ENCODE measurements at places on chromosomes 16 and 17.

DNA sequence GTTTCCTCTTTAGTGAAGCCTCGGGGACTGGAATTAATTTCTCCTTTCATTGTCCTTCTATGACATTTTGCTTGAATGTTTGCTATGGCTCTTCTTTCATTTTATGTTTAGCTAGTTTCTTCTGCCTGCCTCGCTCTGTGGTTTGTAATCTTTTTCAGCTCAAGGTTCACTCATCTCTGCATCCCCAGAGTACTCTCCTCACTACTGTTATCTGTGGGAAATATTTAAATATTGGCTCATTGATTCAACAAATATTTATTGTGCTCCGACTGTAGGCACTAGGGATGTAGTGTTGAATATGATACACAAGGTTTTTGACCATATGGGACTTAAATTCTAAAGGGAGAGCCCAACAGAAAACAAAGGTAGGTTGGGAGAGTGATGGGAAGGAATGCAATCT lies 195.9 kb downstream of the PHKB start:
- no peak for DNase-seq

DNA sequence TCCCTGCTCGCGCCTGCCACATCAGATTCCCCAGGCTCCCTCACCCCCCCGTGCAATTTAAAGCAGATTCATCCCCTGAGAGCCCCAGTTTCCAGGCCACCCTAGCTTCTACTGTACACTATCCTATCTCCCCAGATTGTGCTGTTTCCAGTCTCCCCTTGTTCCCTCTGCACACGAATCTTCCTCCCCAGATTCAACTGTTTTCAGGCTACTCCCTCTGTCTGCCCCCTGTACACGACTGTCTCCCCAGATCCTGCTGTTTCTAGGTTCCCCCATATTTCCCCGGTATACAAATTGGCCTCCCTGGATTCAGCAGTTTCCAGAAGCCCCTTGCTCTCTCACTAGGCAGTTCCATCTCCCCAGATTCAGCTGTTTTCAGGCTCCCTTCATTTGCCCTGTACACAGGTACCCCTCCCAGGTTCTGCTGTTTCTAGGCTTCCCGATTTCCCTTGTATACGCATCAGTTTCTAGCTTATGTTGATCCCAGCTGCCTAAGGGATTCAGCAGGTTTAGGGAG lies 22.9 kb downstream of the COPZ2 start:
- no peak for DNase-seq

DNA sequence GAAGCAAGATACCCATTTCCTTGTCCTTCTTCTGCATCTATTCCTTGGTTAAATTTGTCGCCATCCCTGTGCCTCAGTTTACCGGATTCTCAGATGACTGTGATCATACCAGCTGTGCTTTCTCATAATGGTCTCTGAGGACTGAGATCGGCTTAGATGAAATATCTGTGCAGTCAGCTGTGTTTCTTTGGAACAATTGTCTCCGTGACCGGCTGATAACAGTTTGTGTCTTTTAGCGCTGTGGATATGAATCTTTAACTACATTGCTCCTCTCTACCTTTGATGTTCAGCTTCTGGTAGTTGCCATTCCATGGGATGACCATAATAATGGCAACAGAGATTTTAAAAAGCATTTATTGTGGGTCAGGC lies 473 bp downstream of the FTO start:
- no peak for DNase-seq

- DNase-seq = peak; percentile 14
Measured at GRCh38 chr16:81524382-81524781, 79.8 kb downstream of the CMIP start.

GRCh38 chr17:46876353-46876887 lies 25.0 kb downstream of the WNT9B start:
- no peak for DNase-seq

DNA sequence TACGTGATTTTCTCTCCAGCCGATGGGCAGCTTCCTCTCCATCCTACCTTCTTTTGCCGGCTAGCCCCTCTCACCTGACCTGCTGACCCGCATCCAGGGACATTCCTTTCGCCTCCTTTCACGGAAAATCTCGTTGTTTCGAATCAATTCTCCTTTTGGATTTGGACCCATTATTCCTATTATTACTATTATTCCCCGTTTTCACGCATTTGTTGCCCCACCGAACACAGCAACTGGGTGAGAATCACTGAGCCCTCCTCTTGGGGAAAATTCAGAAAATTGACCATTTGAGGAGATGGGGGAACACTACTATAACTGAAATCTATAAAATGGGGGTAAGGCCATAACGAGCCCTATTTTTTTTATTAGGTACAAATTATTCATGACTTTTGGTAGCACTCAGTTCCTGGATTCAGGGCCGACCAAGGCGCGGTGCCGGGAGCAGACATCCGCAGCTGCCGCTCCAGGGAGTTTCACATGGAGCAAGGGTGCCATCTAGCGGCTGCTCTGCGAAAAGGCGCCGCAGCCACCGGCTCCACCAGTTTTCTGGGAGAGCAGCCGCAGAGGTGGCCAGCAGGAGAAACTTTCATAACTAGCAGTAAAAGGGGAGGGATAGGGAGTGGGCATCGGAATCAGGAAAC lies 3.3 kb upstream of the HOXB8 start:
- DNase-seq = peak; percentile 79

DNA sequence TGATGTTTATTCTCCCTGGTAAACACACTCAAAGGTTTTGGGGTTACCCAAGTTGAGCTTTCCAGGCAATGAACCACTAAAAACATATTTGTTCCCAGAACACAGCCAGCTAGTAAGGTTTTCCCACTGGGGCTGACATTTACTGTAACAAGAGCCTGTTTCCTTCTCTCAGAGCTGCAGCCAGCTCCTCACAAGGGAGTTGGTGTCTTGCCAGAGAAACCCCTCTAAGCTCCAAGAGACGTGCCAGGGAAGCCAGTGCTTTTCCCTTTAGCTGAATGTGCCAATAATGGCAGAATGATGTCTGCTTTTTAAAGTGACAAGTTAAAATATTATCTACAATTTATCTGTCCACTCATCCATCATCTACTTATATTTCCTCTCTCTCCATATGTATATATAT lies 170.8 kb upstream of the RBFOX1 start:
- no peak for DNase-seq

GRCh38 chr16:88735121-88735520 lies 28.8 kb downstream of the CTU2 start:
- no peak for DNase-seq

- peak; percentile 59 for DNase-seq
Measured at GRCh38 chr16:52191531-52192134, 355.3 kb downstream of the TOX3 start.

DNA sequence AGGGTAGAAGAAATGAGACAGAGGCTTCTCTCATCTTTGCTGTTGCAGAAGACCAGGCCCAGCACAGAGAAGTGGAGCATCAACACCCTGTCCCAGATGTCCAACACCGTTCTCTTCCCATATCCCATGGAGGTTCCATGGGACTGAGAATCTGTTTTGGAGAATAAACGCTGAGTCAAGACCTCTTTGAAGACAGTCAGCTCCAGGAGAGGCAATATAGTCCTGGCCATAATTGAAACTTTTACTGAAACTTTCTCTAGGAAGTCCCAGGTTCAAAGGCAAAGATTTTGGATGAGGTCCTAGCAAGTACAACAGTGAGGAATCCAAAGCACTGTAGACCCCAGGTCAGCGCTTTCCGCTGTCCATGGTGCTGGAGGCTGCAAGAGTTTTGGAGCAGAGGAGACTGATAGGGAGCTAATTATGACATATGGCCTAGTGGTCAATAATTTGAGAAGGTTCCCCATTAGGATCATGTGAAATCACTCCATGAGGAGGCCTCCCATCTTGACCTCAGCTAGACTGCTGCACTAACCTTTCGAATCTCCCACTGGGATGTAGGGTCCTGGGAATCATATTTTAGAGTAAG lies 36.0 kb downstream of the OSBPL7 start:
- DNase-seq = peak; percentile 57

DNA sequence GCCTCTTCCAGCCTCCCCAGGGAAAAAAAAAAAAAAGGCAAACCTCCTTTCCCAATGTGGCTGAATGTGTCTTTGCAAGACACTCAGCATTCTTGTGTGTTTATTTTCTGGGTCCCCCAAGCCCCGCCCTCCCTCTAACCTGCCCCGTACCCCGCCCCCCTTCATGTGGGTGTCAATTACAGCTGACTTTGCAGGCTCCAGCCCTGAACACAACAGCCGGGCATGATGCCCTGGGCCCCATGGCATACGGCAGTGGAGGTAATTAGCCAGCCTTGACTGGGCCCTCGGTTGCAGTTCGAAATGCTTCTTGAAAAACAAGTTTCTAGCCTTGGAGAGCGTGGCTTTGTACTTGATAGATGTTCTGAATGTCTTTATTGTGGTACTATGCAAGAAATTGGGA lies 354.7 kb upstream of the RBFOX1 start:
- no peak for DNase-seq

DNA sequence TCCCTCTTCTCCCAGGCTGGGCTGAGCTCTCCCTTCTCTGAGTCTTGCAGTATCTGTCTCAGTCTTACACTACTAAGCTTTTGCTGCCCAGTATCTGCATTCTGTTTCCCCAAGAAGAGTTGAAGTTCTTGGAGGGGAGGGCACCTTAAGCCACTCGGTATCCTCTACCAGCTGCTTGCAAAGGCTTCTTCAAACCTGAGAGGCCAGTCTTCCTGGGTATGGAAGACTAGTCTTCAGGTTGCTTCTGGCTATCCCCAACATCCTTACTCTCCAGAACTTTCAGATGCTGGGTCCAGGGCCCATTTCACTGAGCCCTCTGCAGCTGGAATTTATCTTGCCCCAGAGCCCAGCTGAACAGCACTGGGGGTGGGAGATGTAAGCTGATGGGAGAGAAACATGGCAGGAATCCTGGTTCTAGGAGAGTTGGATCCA lies 20.1 kb downstream of the GP2 start:
- no peak for DNase-seq

- peak; percentile 34 for DNase-seq
Measured at GRCh38 chr17:54992797-54993639, 24.5 kb downstream of the STXBP4 start.

GRCh38 chr17:12530161-12530560 lies 135.5 kb upstream of the MYOCD start:
- DNase-seq = no peak

GRCh38 chr17:58605470-58605869 lies 86.4 kb downstream of the TEX14 start:
- DNase-seq = no peak

GRCh38 chr16:70470927-70471341 lies 16.5 kb downstream of the FCSK start:
- no peak for DNase-seq

GRCh38 chr17:74201250-74201649 lies 2.2 kb upstream of the RPL38 start:
- DNase-seq = no peak

DNA sequence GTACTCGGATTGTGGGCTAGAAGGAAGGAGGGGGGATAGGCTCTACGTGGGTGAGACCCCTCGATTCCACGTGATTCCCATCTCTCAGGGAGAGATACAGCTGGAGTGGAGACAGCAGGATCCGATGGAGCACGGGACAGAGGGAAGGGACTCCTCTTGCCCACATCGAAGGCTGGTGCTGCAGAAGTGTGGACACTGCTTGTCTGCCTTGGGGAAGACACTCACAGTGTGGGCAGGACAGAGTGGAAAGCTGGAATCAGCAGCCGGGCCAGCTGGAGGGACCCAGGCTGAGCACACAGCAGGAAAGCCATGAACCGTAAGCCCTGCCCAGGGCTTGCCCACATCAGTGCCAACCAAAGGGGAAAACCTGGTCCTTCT lies 42.1 kb upstream of the RPH3AL start:
- no peak for DNase-seq

DNA sequence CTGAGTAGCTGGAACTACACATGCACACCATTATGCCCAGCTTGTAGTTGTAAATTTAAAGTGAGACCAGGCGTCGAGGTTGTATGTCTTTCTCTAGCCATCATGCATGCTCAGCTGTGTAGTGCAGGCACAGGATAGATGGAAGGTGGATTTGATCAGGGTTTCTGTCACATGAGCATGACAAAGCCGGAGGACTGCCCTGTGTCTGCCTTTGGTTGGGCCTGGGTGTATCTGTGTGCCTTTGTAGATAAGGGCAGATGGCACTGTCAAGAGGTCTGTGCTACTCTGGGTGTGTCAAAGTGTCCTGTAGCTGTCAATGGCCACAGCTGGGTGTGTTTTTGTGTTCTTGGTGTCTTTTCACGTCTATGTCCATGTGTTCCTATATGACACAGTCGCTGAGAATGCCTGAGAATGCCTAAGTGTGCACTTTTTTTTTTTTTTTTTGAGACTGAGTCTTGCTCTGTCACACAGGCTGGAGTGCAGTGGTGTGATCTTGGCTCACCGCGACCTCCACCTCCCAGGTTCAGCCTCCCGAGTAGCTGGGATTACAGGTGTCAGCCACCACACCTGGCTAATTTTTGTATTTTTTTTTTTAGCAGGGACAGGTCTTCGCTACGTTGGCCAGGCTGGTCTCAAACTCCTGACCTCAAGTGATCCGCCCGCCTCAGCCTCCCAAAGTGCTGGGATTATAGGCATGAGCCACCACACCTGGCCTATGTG lies 4.1 kb upstream of the NAGS start:
- DNase-seq = no peak

GRCh38 chr17:44502598-44503146 lies 534 bp downstream of the GPATCH8 start:
- no peak for DNase-seq

- no peak for DNase-seq
Measured at GRCh38 chr17:48389903-48390302, 40.1 kb downstream of the SKAP1 start.

DNA sequence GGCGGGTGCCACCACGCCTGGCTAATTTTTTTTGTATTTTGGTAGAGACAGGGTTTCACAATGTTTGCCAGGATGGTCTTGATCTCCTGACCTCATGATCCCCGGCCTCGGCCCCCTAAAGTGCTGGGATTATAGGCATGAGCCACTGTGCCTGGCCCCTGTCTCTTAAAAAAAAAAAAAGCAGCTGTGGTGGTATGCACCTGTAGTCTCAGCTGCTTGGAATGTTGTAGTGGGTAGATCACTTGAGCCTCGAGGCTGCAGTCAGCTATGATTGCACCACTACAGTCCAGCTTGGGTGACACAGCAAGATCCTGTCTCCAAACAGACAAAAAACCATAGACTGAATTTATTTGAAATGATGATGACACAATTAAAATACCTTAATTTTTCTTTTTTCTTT lies 24.3 kb downstream of the CDK12 start:
- DNase-seq = no peak

DNA sequence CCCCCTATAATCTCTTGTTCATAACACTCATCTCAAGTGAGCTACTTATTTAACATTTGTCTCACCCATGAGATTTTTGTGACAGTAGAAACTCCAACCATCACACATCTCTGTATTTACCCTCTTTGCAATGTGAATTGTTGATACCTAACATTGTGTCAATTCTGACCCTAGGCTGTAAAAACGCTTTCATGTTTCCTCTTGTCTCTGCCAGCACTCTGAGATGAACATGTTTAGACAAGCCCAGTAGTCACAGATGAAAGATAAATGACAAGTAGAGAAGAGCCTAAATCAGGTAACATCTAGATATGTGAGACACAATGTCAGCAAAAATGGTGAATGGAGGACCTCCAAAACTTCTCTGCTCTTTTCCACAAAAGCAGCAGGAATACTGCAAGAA lies 1254.5 kb upstream of the GOT2 start:
- no peak for DNase-seq

All from activated CD4-positive, alpha-beta T cell treated with anti-CD3 and anti-CD28 coated beads, Interleukin-2, amount 10 ng/mL, durations not matched to agents 7 days and 5 days (primary cell).